Caudate nucleus (tissue), 63 donors: ENCODE measurements at places on chromosomes 4 and X.

DNA sequence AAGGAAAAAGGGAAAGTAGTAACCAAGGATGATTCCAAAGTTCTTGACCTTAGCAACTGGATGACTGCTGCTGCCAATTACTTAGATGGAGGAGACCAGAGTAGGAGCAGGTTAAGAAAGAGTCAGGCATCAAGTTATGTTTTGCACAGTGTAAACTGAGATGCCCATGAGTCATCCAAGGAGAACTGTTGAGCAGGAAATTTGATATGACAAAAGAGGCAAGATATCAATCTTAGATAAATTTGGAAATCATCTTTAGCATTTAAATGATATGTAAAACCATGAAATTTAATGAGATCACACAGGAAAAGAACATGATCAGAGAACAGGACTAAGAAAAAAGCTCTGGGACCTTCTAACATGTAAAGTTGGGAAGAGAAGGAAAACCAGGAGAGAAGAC lies 361.3 kb downstream of the OPHN1 start:
- no peak for DNase-seq

DNA sequence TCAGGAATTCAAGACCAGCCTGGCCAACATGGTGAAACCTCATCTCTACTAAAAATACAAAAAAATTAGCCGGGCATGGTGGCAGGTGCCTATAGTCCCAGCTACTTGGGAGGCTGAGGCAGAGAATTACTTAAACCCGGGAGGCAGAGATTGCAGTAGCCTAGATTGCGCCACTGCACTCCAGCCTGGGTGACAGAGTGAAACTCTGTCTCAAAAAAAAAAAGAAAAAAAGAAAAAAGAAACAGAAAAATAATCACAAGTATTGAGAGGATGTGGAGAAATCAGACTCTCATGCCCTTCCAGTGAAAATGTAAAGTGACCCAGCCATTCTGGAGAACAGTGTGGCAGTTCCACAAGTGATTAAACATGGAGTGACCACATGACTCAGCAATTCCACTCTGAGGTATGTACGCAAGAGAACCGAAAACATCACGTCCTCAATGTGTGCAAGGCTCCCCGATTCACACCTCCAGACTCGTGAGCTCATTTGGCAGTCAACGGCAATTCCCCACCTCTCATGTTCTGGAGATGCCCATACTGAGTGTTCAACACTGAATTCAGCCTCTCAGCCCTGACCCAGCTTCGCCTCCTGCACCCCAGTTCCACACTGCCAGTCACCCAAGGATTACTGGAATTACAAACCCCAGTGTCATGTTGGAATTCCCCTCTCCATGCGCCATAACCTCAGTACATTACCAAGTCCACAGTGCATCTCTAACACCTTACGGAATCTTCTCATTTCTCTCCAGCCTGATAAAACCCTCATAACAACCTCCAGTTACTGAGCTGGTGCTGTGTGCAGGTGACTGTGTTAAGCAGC lies 21.1 kb downstream of the ACOX3 start:
- no peak for DNase-seq

DNA sequence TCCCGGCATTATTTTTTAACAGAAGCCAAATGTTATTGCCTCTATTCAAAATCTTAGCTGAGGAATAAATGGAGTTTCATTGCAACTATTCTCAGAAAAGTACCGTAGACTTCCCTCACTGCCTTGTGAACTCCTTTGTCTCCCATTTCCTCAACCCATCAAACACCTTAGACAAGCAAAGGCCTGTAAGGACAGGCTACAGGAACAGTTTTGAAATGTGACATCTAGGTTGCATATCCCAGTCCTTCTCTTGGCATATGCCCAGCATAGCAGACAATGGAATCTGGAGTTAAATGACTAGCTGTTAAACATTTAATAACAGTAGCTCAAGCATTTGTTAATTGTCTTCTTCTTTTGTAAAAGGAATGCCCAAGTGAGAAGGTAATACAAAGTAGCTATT lies 1371.7 kb downstream of the STIM2 start:
- no peak for DNase-seq

DNA sequence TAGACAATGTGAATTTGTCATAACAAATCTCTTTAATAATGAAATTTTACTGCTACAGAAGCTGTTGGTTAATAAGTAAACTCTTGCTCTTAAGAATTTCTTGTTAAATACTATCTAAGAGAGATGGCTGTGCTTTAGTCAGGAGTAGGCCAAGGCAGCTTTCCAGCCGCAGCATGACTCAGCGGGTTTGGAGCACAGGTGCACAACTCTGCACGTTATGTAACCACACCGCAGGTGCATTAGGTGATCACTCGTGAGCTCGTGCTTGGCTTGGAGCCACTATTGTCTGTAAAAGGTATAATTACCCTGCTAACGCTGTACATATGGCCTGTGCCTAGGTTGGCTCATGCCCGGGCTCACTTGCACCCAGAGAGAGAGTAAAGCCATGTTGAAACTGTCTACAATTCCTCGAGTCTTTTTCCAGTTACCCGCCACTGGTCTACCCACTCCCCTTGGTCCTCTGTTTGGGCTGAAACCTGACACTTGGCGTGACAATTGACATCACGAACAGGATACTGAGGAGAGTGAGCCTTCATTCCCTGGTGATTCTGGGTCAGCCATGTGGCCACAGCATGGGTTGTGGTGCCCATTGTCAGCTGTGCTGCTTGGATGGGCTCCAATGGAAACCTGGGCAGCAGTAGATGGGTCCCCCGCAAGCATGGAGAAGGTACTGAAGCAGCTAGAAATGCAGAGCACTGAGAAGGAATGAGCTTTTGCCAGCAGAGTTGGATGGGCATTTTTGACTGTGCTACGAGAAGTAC lies 18.4 kb upstream of the ANAPC4 start:
- no peak for DNase-seq

GRCh38 chrX:118239178-118239870 lies 106.6 kb upstream of the WDR44 start:
- DNase-seq, result no peak

DNA sequence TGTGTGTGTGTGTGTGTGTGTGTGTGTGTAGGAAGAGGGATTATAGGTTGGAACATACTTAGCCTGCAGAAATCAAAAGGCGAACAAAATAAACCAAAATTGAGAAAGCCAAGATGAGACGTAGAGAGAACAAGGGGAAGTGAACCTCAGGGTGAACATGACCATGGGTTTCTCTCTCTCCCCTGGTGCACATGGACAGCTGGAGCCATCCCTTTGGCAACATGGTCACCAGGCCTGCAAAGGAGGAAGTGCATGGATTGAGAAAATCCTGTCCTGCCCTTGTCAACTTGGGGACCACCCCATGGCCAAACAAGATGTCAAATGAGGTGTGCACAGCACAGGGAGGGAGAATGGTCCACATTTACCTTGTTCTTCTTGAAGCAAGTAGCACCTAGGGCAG lies 23.1 kb downstream of the LGI2 start:
- DNase-seq, result no peak

DNA sequence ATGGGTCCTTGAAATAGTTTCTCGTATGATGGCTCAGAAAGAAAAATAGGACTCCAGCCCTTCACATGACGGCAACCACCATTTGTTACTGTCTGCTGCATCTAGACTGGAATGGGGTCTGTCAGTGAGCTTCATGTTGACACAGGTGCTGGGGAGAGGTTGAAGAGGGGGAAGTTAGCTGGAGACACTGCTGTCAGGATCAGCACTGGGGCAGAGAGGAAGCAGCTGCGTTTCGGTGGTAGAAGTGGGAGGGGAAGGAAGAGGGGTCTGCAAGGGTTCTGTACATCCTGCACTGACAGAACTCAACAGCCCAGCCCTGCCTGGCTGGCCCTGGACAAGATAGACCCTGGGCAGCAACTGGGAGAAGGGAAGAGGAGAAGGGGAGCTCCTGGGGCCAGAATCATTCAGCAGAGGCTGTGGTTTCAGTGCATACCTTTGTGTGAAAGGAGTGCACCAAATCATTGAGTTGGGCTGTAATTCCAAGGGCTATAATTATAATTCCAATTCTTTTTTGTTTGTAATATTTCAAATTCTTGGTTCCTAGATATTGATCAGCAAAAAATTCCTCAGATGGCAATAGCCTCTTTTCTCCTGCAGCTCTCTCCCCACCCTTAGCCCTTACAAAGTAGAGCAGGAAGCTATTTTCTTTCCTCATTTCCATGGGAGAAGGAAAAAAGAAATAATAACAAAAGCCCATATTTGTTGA lies 119.4 kb upstream of the C1GALT1C1 start:
- DNase-seq, result no peak

DNA sequence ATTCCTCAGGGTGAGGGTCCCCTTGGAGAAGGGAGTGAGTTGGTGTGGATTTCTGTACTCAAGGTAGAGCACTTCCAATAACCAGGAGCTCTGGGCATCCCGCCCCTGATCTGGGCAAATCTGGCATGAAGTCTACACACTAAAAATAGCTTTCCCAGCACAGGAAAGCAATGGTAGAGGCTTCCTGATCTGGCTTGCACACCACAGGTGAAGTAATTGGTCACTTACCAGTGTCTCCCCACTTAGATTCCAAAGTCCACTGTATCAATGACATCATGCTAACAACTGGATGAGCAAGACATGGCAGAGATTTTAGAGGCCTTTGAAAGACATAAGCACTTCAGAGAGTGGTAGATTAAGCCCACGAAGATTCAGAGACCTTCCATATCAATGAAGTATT lies 17.8 kb upstream of the IDS start:
- no peak for DNase-seq

DNA sequence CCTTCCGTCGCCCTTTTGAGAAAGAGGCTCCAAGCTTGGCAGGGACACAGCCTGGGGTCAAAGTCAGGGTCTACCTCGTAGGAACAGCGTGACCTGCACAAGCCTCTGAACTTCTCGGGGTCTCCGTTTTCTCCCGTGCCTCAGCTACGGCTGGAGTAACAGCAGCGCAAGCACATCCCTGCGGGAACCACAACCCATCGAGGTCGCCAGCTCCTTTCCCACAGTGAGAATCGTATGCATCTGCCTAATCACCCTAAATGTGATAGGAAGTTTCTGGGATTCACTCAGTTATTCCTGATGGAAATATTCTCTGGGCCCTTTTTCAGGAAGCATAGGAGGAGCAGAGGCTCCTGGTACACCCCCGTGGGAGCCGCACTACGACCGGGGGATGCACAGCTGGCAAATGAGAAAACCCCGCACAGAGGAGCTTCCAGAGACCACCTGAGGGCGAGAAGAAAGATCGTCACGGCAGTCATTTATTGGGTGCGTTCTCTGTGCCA lies 24.7 kb downstream of the PPP2R2C start:
- DNase-seq, result no peak

DNA sequence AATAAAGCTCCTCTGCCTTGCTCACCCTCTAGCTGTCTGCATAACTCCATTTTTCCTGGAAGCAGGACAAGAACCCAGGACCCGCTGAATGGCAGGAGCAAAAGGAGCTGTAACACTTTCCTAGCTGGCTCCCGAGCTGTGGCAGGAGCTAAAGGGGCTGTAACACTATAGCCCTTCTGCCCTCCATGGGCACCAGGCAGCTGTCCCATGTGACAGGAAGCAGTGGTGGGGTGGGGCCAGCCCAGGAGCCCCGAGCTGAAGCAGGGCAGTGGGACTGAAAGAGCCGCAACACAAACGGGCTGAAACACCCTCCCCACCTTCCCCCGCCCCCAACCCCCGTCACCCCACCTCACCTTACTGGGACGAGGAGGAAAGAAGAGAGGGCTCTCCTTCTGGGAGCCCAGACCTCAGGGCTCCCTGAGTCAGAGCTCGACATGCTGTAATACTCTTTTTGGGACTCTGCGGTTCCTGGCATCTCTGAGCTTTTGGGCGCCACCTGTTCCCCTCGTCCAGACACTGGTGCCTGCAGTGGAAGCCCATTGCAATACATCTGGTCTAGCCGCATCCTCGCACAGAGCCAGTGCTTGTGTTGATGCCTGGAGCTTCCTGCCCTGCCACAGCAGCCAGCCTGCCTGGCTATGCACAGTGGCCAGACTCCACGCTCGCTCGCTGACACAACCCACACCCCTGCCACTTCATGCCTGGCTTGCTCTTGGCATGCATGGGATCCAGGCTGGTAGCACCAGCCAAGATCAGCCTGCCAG lies 39.4 kb downstream of the PPM1K start:
- no peak for DNase-seq

GRCh38 chr4:184401397-184402171 lies 72.8 kb downstream of the IRF2 start:
- no peak for DNase-seq

- no peak for DNase-seq
These were observed 81.5 kb downstream of the CLDN34 start for GRCh38 chrX:10048707-10049106.

GRCh38 chrX:46588263-46588662 lies 14.7 kb downstream of the CHST7 start:
- no peak for DNase-seq

GRCh38 chrX:153494061-153494460 lies 719 bp upstream of the BGN start:
- DNase-seq, result no peak

- DNase-seq, result no peak
These were observed 560.7 kb upstream of the TENM3 start for GRCh38 chr4:181682367-181683047.

GRCh38 chr4:13706120-13706519 lies 78.6 kb upstream of the BOD1L1 start:
- DNase-seq, result no peak

- DNase-seq, result no peak
These were observed 18.5 kb downstream of the P2RY8 start for GRCh38 chrX:1518512-1518911.

DNA sequence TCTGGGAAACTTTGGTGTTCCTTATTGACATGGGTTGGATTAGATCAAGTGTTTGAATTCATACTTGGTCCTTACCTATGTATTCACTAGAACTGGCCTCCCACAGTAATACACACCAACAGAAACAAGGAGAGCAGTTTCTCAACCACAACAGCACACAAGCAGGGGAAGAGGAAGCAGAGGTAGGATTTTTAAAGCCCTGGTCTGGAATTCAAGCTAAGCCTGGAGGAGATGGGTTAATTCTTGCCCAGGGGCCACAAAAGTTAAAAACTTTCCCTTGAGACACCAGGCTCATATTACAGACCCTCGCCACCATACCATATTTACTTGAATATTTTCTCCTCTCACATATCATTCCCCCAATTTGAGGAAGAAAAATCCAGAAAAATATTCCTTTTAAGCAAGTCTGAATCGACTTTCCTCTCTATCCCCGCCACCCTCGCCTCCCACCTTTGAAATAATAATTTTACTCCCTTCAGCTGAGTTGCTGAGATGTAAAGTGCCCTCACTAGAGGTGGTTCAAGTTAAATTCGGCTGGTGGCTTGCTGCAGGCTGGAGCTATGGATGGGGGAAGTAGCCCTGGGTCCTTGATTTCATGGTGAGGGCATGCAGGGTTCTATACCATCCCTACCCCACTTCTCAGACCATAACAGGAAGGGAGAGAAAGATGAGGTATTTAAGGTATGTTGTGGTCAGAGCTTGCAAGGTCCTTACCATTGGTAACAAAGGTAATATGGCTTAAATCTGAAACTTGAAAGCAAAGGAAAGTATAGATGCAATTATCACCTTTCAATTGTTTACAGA lies 440.2 kb downstream of the INPP4B start:
- DNase-seq, result no peak
